Fibroblast of skin of abdomen (primary cell): ENCODE measurements at places on chromosomes 2 and 18.

- peak; percentile 8 for DNase-seq
These were observed 19.3 kb downstream of the GPR55 start for GRCh38 chr2:230905448-230906421.

DNA sequence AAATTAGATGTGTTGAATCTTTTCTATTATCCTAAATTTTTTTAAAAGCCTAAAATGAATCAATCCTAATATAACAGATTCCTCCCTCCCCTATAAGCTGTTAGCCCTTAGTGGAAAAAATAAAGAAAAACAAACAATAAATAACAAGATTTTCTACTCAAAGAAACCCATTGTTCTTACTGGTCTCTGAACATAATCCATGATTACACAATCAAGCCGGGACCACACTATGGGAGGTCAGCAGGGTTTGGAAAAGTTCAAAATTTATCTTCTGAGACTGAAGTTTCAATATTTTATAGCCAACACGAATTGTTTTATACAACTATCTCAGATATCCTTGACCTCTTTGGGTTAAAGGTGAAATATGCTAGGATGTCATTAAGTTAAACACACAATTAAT lies 57.9 kb downstream of the DPP4 start:
- DNase-seq = no peak

GRCh38 chr2:121659933-121660332 lies 10.7 kb upstream of the CLASP1 start:
- no peak for DNase-seq

DNA sequence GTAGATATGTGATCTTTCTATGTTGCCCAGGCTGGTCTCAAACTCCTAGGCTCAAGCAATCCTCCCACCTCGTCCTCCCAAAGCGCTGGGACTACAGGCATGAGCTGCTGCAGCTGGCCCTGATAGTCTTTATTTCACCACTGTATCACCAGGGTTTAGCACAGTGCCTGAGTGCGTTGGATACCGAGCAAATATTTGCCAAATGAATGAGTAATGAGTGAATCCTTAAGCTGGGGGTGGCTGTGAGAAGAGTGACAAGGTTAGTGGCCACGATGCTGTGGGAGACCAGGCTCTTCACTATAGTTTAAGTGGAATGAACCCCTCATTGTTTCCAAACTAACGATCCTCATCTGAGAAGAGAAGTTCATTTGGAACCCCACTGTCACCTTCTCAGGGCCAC lies 60.8 kb upstream of the FAM136A start:
- no peak for DNase-seq

- no peak for DNase-seq
These were observed 2.4 kb upstream of the CHRNG start for GRCh38 chr2:232537079-232537478.

DNA sequence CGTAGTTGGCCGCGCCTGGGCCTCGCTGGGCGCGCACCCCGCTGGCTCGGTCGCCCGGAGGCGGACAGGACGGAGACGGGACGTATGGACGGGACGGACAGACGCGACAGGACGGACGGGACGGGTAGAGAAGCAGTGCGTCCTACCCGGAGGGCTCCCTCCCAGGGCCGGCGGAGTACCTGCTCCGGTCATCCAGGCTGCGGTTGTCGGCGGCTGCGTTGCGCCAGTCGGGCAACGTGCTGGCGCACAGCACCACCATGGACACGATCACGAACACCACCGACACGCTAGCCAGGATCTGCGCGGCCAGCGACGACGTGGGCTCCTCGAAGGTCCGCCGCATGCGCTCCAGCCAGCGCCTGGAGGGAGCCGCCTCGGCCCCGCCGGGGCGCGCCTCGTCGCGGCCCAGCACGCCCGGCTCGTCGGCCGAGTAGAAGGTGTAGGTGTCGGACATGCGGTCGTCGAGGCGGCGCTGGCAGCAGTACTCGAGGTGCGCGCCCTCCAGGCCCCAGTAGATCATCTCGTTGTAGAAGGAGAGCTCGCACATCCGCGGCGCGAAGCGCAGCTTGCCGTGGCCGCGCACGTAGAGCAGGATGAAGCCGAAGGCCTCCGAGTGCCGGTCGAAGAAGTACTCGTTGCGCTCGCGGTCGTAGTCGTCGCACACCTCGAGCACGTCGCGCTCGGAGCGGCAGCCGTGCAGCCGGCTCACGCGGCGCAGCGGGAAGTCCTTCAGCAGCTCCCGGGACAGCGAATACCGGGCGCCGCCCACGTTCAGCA lies 903 bp downstream of the KCNG3 start:
- DNase-seq = no peak

GRCh38 chr2:174333372-174334277 lies 1.1 kb upstream of the SP9 start:
- no peak for DNase-seq

- peak; percentile 97 for DNase-seq
These were observed at the start of gene RFX8 for GRCh38 chr2:101474731-101475384. TSS of gene RFX8 (minus strand) at chr2:101475112. CDS start at chr2:101466848, 8,264 bp downstream.

DNA sequence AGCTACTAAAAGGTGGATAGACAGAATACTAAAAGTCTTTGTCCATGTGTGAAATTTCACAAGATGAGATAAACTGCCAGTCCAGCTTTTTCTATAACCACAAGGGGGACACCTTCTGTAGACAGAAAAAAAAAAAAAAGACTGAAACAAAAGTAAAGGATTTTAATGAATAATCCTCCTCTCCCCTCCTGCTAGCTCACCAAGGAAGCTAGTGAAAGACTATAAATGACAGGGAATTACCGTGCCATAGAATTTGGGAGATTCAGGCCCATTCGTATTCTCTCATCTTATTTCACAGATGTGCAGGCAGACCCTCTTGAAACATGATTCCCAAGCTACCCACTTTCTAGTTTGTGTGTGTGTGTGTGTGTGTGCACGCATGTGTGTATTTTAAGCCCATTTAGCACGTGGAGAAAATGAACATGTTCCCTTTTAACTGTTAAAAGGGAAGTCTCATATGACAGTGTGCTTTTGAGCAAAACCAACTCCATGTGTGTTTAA lies 36.3 kb upstream of the SLC8A1 start:
- DNase-seq = peak; percentile 57

GRCh38 chr2:164145093-164145987 lies 409.5 kb upstream of the FIGN start:
- DNase-seq = peak; percentile 80

GRCh38 chr2:79235135-79235534 lies 75.6 kb upstream of the REG3A start:
- DNase-seq = no peak

GRCh38 chr2:8794923-8795825 lies 42.2 kb downstream of the KIDINS220 start:
- DNase-seq = peak; percentile 82

DNA sequence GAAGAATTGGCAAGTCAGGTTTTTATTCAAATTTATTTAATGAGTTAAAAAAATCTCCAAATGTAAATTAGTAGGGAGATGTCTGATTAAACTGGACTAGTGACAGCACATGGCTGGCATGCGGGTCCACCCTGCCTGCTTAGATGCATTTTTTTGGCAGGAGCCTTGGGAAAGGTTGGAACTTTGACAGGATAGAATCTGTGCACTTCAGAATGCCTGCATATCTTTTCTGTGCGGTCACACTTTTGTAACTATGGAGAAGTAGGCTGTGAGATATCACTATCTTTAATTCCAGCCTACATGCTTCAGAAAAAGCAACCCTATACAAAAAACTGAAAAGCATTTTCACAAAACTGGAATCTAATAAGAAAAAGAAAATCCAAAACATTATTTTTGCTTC lies 317.8 kb downstream of the MBD2 start:
- no peak for DNase-seq

- DNase-seq = no peak
These were observed 26.0 kb upstream of the IGFBP2 start for GRCh38 chr2:216607277-216607560.

- DNase-seq = no peak
These were observed 46.4 kb downstream of the STK25 start for GRCh38 chr2:241461693-241462677.

- no peak for DNase-seq
These were observed 10.3 kb downstream of the ERBB4 start for GRCh38 chr2:212528106-212528856.

DNA sequence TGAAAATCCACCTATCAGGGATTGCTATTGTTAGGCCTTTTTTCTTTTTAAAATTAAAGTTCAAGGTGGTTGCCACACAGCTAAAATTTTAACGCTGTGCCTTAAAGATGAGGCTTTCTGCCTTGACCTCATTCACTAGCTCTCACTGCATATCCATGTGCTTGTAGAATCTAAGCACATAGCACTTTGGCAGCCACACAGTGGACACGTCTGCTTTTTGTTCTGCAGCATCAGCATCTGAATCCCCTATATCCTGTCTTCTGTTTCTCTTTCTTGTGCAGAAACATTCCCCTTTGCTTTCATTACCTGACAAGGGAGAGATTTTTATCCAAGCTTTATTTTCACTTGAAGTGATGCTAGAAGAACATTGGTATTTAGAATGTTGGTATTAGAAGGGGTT lies 38.1 kb downstream of the RALB start:
- no peak for DNase-seq

DNA sequence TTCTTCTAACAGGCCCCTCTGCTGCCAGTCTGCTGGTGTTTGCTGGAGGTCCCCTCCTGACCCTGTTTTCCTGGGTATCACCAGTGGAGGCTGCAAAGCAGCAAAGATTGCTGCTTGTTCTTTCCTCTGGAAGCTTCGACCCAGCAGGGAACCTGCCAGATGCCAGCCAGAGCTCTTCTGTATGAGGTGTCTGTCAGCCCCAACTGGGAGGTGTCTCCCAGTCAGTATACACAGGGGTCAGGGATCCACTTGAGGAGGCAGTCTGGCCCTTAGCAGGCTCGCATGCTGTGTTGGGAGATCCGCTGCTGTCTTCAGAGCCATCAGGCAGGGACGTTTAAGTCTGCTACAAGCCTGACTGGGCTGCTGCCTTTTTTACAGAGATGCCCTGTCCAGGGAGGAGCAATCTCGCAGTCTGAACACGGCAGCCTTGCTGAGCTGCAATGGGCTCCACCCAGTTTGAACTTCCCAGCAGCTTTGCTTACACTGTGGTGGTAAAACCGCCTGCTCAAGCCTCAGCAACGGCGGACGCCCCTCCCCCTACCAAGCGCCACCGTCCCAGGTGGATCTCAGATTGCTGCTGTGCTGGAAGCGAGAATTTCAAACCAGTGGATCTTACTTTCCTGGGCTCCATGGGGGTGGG lies 29.9 kb downstream of the CHCHD5 start:
- no peak for DNase-seq

- no peak for DNase-seq
These were observed 81.8 kb downstream of the INO80D start for GRCh38 chr2:206004004-206004693.
